ENCODE measurements at places on chromosomes 11 and 22. TPM values are rescaled to one million over a fixed set of nuclear protein-coding genes. Genes with fewer than 3 reads are reported as not detected.
A peak's percentile ranks its signal among the peaks of the same experiment; 100 is the strongest.

DNA sequence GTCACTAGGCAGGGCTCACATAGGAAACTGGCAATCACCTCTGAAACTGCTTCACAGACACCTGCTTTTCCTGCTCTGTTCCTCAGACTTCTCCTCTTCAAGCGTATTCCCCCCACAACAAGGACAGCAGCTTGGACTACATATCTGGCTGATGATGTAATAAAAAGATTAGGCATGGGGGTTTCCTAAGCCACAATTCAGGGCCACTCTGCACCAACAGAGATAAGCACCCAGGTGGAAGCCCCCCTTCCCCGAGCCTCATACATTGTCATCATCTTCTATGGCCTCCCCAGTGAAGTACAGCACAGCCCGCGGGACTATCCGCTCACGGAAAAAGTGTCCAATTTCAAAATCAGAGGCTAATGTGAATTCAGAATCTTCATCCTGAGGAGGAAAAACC lies 25.0 kb upstream of the PHLDA2 start:
- DNase-seq: no peak

GRCh38 chr22:48901324-48901723 lies 926.3 kb downstream of the BRD1 start:
- no peak for DNase-seq

DNA sequence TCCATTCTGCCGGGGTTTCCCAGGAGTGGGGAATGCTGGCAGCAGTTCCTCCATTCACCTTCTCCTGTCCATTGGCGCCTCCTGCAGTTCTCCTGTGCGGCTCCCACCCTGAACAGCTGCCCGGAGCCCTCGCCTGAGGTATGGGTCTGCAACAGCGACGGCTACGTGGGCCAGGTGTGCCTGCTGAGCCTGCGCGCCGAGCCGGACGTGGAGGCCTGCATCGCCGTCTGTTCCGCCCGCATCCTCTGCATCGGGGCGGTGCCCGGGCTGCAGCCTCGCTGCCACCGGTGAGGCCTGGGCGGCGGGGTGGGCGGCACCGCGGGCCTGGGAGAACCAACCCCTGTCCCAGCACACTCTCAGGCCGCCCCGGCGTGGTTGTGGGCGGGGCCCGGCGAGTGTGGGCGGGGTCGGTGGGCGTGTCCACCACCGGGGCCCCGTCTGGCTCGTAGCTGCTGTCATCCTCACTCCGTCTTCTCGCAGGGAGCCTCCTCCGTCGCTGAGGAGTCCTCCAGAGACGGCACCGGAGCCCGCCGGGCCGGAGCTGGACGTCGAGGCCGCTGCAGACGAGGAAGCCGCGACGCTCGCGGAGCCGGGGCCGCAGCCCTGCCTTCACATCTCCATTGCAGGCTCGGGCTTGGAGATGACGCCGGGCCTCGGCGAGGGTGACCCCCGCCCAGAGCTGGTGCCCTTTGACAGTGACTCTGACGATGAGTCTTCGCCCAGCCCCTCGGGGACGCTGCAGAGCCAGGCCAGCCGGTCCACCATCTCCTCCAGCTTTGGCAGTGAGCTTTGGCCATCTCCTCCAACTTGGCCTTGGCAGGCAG lies 14.0 kb upstream of the RELT start:
- DNase-seq: no peak

- no peak for DNase-seq
Observed at GRCh38 chr11:78415338-78415737, 2.3 kb downstream of the GAB2 start.

- DNase-seq: no peak
Observed at GRCh38 chr11:61012737-61013215, 41.3 kb downstream of the CD6 start.

GRCh38 chr11:116207421-116208141 lies 565.2 kb downstream of the BUD13 start:
- no peak for DNase-seq

GRCh38 chr22:47460861-47461260 lies 698.4 kb downstream of the TBC1D22A start:
- no peak for DNase-seq

GRCh38 chr22:37669586-37669985 lies 5.8 kb upstream of the LGALS1 start:
- no peak for DNase-seq

DNA sequence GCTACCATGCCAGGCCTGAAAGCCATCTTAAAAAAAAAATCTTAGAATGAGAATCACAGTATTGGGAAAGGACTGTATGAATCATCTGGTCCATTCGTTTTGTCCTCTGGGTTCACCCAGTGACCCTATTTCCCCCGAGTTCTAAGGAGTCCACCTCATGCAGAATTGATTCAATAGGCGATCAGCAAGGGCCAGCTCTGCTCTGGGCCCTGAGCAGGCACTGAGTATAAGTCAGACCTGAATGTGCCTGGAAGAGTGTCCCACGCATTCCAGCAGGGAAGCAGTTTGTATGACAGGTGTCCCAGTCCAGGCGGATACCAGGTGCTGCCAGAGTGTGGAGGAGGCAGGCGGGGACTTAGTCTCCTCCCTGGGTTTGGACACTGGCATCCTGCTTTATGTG lies 883 bp upstream of the HMOX1 start:
- no peak for DNase-seq

DNA sequence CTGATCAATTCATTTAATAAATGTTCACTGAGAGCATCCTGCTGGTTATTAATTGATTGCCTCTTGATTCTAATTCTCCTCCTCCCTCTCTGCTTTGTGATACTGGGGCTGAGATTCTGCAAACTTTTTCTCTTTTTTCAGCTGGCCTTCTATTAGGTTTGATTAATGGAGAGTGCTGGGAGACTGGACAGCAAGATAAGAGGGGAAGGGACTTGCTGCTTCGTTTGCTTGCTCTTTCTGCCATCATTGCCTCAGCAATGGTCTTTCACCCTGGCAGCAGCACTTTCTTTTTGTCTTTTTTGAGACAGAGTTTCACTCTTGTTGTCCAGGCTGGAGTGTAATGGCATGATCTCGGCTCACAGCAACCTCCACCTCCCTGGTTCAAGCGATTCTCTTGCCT lies 7.1 kb downstream of the DNHD1 start:
- no peak for DNase-seq

DNA sequence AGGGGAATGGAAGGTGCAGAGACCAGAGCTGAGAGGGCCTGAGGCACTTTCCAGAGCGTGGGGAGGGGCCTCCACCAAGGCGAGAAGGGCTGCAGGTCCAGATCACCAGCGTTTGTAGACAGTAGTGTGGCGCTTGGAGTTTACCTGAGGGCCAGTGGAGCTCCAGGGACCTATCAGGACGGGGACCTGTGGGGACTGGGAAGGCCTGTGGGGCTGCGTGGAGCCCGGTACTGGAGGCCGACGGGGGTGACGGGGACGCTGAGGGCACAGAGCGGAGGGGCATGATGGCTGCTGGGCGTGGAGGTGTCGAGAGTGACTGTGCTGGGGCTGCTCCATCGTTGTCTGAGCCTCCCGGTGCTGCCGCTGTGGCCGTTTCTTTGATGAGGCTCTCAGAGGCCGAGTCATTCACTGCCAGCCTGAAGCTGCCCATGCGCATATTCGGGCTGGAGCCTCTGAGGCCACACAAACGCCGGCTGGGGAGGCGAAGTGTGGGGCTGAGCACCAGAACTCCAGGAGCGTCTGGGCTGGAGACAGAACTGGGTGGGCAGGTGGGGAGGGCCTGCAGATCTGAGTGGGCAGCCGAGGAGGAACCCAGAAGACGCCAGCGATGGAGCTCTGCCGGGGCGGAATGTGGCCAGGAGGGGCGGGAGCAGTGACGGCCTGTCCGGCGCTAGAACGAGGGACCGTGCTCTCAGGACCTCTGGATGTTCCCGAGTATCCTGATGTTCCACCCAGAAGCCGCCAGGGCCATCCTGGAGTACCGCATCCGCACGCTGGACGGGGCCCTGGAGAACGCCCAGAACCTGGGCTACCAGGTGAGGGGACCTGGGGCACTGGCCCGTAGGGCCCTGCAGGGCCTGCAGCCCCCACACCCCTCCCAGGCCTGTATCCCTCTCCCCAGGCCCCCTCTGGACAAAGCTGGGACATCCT lies 2.6 kb downstream of the PGGHG start:
- DNase-seq: no peak

- DNase-seq: no peak
Observed at GRCh38 chr22:26215736-26216135, 46.5 kb downstream of the SEZ6L start.

GRCh38 chr11:134751766-134752165 lies 339.7 kb upstream of the B3GAT1 start:
- DNase-seq: no peak

DNA sequence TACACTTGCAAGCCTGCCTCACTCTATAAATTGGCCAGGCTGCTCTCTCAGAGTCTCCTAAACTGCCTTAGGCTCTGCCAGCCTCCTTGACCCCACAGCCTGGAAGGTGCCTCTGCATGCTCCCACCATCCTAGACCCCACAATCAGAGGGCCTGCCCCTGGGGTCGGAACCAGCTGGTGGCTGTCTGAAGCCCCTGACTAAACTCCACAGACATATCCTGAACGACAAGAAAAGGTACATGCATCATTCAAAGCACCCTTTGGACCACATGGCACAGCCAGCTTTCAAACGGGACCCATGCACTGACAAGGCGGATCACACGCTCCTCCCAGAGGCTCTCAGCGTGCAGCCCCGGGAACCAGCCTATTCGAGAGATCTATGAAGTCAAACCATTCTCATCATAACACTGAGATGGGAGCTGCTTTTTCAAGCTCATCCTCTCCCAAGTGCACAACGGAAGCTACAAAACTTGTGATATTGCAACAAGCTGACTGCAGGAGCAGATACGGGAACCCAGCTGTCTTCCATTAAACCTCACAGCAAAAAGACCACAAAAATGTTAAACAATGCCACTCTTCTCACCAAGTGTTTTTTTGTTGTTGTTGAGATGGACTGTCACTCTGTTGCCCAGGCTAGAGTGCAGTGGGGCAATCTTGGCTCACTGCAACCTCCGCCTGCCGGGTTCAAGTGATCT lies 8.1 kb downstream of the SHANK2 start:
- DNase-seq: no peak

DNA sequence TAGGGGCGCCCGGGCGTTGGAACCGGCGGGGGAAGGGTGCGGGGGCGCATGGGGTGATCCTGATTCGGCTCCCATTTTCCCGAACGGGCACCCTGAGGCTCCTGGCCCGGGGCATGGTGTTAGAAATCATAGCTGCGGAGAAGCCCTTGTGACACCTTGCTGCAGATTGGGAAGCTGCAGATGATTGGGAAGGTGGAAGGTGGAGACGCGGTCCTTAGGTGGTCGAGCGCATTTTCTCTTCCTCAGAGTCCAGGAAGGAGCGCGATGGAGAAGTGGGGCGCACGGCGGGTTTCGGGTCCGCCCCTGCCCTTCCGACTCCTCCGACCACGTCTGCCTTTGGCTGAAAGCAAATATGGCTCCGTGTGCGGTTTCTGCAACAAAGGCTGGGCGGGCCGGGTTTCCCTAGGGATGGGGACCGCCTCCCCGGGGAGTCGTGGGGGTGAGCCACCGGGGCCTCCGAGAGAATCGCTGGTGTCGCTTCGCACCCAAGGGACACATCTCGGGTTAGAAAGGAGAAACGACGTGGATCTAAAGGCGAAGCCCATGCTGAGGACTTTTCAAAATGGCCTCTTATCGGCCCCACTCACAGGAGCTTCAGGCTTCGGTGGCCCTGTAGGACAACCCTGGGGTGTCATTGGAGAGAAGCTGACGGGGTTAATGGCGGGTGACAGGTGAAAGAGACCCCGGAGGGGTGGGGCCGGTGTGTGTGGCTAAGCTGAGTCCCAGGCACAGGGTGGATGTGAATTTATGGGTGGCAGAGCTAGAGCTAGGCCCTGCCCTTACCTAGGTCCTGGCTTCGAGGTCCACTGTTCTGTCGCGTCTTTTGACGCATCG lies 707 bp upstream of the FTH1 start:
- no peak for DNase-seq

GRCh38 chr11:61510166-61510919 lies 1.8 kb downstream of the LRRC10B start:
- DNase-seq: no peak

- peak; percentile 46 for DNase-seq
Observed at GRCh38 chr11:79419120-79419519, 21.7 kb downstream of the TENM4 start.

DNA sequence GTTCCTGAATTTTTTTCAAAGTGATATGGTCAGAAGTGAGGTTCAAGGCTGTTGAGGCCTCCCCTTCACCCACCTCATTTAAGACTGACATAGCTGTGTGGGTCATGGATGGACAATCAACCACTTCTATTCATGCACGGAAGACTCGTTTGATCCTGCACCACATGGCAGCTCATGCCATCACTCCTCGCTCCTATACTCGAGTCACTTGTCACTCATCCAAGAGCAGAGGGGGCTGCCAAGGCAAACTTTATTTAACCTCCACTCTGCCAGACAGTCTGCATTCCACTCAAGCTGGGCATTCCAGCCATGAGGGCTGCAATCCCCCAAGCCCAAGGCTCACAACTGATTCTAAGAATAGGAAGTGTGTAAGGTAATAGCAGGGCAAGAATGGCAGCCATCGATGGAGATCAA lies 34.1 kb downstream of the SNX19 start:
- DNase-seq: peak; percentile 45

GRCh38 chr11:69353696-69354544 lies 60.0 kb downstream of the MYEOV start:
- no peak for DNase-seq

GRCh38 chr11:102426000-102426399 lies 26.6 kb downstream of the TMEM123 start:
- DNase-seq: no peak

GRCh38 chr11:68741463-68741862 lies 9.9 kb downstream of the TESMIN start:
- no peak for DNase-seq

The CREBZF gene
- 34.4 TPM for total RNA-seq

The TTC17 gene
- total RNA-seq: 53.7 TPM

The LRFN4 gene
- 42.8 TPM for total RNA-seq

The TSPAN32 gene
- 6.0 TPM for total RNA-seq

The RAG2 gene
- total RNA-seq: not detected
